Stimulated activated CD4-positive, alpha-beta T cell treated with anti-CD3 and anti-CD28 coated beads, Interleukin-1b, Interleukin-23, amount 100 ng/mL, for 48 hours (primary cell): ENCODE measurements at places on chromosomes 12 and 14.
A peak's percentile ranks its signal among the peaks of the same experiment; 100 is the strongest.

GRCh38 chr12:47408171-47408871, 297.5 kb downstream of the RPAP3 start:
- DNase-seq: no peak

- DNase-seq: no peak
Measured at GRCh38 chr12:53101931-53102781, 1.1 kb upstream of the SOAT2 start.

- no peak for DNase-seq
Measured at GRCh38 chr12:49969027-49969426, 3.7 kb upstream of the AQP6 start.

DNA sequence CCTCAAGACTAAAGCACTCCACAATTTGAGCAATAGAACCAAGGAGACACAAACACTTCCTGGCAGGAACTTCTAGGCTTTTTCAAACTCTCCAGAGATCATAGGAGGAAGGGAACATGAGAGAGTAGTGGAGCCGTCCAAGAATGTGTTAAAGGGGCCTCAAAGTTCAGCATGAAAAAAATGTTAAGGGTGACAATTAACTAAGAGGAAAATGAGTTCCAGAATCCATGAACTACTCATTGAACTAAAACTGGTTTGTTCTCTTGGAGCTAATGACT, 122.0 kb downstream of the WIF1 start:
- no peak for DNase-seq

DNA sequence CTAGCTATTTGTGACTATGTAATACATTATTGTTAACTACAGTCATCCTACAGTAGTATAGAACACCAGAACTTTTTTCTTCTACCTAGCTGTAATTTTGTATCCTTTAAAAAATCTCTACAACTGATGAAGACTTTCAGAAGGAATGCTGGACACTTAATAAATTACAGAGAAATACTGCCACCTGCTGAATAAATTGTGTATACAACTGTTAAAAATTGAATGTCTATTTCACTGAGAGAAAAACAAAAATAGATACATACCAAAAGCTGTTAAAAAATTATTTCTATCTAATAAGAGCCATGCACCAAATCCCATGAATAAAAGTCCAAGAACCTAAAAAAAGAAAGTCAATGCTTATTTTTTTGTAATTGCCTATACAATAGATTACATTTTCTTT, 6.6 kb downstream of the TSPAN19 start:
- DNase-seq: no peak

GRCh38 chr12:132621657-132622435, 3.3 kb downstream of the P2RX2 start:
- DNase-seq: no peak

- DNase-seq: no peak
Measured at GRCh38 chr12:40382217-40382616, 157.4 kb downstream of the LRRK2 start.

DNA sequence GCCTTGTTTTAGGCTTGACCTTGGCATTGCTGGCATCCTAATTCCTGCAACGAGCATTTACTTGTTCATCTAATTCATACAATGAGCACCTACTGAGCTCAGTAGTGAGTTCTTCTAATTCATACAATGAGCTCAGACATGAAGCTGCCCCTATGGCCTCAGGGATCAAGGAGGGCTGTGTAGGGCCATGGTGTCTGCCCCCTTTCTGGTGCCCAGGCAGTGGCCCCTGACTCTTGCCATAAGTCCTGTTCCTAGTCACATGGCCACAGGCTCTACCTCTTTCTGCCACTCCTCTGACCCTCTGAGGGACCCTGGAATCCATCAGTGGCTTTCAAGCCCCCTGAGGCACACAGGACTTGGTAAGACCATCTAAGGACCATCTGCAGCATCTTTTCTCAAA, 148.8 kb downstream of the ZFP36L1 start:
- no peak for DNase-seq

DNA sequence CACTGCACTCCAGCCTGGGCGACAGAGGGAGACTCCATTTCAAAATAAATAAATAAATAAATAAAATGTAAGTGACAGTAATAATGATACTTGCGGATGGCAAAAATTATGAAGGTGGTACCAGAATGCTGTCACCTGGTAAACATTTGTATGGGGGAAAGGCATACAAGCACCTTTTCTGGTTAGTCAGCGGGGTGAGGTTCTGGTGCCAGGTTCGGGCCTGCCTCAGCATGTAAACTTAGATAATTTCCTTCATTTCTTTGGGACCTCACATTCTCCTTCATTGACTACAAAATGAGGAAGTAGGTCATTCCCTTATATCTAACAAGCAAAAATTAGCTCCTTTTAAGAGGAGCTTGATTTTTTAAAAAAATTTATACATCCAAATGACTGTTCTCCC, 10.8 kb downstream of the VTI1B start:
- DNase-seq: no peak

- DNase-seq: no peak
Measured at GRCh38 chr12:105921872-105922669, 216.7 kb downstream of the NUAK1 start.

- no peak for DNase-seq
Measured at GRCh38 chr12:100955139-100955538, 160.6 kb downstream of the ANO4 start.

DNA sequence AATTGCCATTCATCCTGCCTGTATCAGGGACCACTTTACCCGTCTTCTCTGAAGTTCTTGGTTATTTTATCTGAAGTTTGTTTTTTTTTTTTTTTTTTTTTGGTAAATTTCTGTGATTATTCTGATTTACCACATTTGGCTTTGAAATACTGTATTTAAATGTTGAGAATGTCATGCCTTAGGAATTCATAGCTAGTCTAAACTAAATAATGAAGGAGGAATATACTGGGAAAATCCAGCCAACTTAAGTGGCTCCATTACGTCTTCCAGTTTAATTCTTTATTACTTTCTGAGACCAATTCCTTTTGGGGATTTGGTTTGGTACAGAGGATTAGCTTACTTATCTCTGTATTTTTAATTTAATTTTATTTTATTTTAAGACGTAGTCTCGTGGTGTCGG, 60.3 kb upstream of the KCNMB4 start:
- no peak for DNase-seq

- no peak for DNase-seq
Measured at GRCh38 chr14:84129007-84129406, 1400.9 kb upstream of the FLRT2 start.

DNA sequence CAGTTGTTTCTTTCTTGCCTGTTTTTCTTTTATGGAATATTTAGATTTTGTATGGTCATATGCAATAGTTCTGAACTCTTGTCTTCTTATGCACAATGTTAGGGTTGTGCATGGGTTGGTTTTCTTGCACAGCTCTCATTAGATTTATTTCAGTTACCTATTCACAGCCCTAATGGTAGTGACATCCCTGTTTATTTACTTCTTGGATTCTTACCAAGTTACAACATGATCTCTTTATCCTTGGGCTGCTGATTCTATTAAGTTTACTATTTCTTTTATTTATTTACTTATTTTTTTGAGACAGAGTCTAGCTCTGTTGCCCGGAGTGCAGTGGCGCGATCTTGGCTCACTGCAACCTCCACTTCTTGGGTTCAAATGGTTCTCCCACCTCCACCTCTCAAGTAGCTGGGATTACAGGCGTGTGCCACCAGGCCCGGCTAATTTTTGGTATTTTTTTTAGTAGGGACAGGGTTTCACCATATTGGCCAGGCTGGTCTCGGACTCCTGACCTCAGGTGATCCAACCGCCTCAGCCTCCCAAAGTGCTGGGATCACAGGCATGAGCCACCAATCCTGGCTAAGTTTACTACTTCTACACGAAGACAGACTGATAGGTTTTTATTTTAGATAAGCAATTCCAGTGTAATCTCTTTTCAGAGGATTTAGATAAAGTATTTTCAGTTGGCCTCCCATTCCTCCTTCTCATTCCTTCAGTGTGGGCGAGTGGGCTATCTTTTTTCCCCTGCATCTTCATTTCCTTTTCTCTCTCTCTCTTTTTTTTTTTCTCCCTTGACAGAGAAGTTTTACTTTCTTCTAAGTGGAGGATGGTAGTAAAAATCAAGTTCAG, 395.1 kb upstream of the RGS6 start:
- DNase-seq: no peak

- no peak for DNase-seq
Measured at GRCh38 chr12:24591715-24592440, 357.0 kb downstream of the BCAT1 start.

DNA sequence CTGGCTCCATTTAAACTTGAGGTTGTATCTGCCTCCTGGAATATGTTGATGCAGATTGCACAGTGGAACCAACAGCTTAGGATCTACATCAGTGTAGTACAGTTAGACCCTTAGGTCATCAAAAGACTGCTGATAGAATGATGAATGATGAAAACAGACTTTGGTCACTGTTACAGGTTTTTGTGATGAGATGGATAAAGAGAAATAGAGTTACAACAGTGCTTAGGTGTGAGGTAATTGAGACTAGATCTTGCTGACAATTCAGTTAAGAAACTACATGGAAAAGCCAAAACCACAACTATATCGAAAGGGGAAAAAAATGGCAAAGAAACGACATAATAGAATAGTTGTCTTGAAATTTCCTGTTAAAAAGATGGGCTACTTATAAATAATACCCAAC, 145.7 kb upstream of the LMNTD1 start:
- no peak for DNase-seq

DNA sequence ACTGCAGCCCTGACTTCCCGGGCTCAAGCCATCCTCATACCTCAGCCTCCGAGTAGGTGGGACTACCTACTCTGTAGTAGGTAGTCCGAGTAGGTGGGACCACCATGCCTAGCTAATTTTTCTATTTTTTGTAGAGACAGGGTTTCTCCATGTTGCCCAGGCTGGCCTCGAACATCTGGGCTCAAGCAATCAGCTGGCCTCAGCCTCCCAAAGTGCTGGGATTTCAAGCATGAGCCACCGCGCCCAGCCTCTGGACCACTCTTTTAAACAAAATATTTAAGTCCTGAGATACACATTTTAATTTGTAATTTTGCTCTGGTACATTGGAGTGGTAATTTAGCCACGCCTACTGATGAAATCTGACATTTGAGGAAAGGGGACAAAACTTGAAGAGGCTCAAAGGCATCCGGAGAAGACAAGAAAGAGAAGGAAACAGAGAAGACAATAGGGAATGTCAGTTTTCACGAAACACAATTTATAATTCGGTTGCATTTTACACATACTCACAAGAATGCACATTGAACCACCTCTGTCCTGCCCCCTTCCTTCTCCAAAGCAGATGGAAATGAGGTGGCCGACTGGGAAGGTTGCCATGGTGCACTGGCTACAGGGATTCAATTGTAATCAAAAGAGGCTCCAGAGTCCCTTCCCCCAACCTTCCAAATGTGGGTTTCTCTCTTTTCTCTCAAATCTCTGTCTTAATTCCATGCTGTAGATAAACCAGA, 9.7 kb upstream of the TUBA1A start:
- DNase-seq: no peak

DNA sequence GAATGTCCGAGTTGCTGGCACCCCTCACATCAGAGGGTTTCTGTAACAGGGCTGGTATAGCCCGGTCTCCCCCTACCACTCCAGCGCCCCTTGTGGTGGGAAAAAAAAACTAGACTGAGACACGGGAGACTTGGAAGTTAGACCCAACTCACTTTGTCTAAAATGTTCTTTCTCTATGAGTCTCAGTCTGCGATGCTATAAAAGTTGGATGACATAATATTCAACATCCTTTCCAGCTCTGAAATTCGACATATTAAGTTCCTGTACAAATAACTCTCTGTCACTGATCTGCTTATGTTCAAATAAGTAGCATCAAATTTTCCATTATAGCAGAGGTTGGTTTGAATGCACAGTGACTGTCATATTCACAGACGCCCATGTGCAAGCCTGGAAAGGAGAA, 25.7 kb upstream of the TC2N start:
- no peak for DNase-seq

- no peak for DNase-seq
Measured at GRCh38 chr12:75739912-75740311, 228.5 kb upstream of the KRR1 start.

DNA sequence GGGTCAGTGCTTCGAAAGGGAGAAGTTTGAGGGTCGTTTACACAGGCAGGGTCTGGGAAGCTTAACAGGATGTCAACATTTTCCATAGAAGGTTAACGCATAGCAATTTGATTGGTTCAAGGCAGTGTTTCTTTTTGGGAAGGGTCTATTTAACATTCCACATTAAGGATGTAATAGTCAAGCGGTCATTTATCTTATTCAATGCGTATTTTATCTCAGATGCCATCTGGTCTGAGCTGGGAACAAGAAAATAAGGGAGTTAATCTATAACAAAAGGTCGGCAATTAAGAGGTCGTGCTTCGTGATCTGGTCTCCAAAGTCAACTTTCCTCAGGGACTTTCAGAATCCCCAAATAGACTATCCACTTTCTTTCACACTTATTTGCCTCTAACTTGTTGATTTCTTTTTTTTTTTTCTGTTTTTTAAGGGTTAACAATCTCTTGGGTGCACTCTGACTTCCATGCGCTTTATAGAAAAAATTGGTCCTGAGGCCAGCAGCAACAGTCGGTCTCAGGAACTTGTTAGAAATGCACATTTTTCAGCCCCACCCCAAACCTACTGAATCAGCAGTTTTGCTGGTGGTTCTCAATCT, 550 bp upstream of the RESF1 start:
- no peak for DNase-seq

DNA sequence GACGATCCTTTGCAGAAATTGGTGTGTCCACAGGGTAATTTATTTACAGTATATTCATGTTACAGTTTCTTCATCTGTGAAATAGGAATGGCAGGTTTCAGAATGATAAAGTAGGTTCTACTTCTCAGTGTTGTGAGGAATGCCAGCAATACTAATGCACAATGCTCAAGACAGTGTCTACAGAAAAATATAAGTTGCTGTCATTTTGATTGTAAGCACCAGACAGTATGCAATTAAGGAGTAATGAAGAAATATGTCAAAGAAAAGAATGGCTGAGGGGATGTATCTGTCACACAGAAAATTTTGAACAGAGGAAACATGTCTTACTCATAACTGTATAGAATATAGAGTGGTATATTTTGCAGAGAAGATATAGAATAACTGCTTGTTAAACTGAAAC, 525.4 kb downstream of the GALC start:
- DNase-seq: no peak

GRCh38 chr12:10354502-10354901, 35.3 kb downstream of the KLRK1 start:
- DNase-seq: no peak

DNA sequence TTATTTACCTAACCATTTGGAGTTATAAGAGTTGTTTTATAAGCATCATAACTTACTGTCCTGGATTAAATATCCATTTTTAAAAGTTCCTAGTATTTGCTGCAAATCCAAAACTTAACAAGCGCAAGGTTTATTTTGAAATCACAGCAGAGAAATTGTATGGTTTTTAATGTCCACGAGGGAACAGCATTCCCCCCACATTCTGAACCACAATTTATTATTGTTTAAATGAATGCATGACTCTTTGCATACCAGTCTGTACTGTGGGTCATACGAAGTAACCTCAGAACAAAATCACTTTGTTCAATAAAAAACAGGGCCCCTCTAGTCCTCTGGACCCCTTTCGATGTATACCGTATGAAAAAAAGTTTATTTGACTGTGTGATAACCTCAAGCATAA, 75.9 kb downstream of the DACT1 start:
- DNase-seq: no peak

- DNase-seq: no peak
Measured at GRCh38 chr14:56797003-56797568, 13.2 kb downstream of the OTX2 start.

- DNase-seq: peak; percentile 64
Measured at GRCh38 chr12:54549774-54550451, 512 bp downstream of the PDE1B start.

- no peak for DNase-seq
Measured at GRCh38 chr12:51622564-51622963, 31.5 kb downstream of the SCN8A start.

- no peak for DNase-seq
Measured at GRCh38 chr12:39332661-39333175, 110.2 kb downstream of the KIF21A start.

GRCh38 chr12:14723763-14724162, 27.4 kb upstream of the GUCY2C start:
- DNase-seq: peak; percentile 39
